ENCODE measurements at places on chromosomes 12 and 14.

- no peak for DNase-seq
Observed at GRCh38 chr12:76943008-76943407, 64.2 kb upstream of the CSRP2 start.

GRCh38 chr14:61281186-61281947 is at the start of gene TMEM30B:
Gene TMEM30B, minus strand, starts transcription at chr14:61281338. Its CDS starts 191 bp downstream, at chr14:61281147.
- no peak for DNase-seq

- no peak for DNase-seq
Observed at GRCh38 chr12:29566441-29566840, 69.0 kb upstream of the OVCH1 start.

DNA sequence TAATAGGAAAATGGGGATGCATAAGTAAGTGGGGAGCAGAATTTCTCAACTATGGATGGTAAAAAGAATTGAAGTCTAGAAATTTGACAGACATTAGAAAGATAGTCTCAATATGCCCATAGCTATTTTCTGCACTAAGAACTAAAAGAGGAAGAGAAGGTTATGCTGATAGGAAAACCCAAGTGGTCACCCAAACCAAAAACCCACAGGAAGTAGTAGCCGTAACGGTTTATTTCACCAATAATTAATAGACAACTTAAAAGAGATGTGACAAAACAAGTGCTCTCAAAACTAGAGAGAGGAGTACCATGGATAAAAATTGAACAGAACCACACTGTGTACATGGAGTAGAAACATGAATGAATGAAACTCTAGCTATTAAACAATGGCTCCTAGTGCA is 295.4 kb downstream of the FSCB start:
- DNase-seq: no peak

DNA sequence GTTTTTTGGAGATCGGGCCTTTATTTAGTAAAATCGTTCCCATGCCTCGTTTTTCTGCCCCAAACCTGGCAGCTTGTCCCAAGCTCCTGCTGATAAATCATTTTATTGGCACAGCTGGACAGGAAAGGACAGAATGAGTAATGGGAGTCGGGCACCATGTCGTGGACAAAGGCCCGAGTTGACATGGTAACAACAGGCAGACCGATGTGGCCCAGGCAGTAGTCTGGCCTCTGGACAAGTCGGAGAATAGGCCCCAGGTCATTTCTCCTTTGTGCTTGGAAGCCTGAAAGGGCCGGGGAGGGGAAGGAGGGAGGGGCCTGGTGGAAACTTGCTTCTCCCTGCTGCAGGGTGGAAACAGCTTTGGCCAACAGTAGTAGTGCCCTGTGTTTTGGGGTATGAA is 234.9 kb downstream of the SUDS3 start:
- DNase-seq: no peak

DNA sequence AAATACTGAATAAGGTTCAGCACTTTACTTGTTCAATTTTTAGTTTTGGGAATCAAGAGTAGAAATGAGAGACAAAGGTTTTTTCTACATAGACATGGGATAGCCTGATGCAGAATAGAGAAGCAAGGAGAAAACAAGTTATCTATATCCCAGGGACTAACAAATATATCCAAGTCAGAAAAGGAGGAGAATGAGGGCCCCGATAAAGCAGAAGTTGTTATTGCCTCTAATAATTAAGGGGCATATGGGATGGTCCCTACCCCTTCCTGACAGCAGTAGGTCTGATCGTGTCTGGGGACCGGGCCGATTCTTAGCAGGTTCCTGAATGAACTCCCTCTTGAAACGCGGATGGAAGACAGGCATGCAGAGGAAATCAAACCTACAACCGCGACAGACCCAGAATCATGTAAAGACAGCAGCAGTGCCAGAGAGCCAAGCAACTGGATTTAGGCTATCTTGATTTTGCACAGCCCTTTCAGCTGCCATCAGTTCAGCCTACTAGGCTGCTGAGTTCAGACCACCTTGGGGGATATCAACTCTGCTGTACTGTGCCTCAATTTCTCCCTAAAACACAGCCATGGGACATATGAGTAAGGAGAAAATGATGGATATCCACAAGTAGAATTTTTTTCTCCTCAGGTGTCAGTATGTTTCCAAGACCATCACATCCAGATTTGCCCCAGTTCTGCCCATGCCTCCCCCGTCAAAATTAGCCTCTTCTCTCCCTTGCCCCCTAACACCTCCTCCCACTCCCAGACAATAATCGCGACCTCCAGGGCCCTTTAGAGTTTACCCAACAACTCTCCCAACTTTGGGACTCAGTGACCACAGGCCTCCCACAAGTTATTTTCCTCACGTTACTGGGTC is 706 bp downstream of the PRMT5 start:
- peak; percentile 5 for DNase-seq

DNA sequence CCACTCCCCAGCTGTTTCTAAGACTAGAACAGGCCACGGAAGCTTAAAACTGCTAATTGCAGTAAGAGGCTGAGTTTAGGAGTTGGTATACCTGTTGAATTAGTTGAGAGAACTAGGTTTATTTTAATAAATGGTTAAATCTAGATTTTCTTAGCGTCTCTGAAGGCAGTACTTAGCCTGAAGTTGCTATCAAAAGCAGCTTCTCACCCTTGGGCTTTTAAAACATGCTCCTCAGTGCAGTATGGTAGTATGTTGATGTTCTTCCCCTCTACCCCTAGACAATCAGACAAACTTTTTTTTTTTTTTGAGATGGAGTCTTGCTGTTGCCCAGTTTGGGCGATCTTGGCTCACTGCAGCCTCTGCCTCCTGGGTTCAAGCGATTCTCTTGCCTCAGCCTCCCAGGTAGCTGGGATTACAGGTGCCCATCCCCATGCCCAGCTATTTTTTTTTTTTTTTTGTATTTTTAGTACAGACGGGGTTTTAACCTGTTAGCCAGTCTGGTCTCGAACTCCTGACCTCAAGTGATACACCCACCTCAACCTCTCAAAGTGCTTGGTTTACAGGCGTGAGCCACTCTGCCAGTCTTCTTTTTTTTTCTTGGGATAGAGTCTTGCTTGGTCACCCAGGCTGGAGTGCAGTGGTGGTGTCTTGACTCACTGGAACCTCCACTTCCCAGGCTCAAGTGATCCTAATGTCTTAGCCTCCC is 6.8 kb downstream of the SRSF5 start:
- no peak for DNase-seq

DNA sequence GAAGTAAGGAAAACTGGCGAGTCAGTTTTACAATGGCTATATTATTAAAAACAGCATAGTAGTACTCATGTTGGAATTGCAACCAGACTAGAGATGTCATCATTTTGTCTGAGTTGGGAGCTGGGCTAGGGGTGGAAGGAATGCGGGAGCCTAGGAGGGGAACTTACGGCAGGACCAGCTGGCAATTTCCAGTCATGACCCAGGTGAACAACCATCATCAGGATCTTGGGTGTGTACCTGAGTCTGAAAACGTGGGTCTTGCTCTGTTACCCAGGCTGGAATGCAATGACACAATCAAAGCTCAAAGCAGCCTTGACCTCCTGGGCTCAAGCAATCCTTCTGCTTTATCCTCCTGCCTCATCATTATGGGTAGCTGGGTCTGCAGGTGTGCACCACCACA is 50.9 kb downstream of the ALG10B start:
- no peak for DNase-seq

GRCh38 chr12:100651694-100652093 is 78.2 kb downstream of the GAS2L3 start:
- no peak for DNase-seq

DNA sequence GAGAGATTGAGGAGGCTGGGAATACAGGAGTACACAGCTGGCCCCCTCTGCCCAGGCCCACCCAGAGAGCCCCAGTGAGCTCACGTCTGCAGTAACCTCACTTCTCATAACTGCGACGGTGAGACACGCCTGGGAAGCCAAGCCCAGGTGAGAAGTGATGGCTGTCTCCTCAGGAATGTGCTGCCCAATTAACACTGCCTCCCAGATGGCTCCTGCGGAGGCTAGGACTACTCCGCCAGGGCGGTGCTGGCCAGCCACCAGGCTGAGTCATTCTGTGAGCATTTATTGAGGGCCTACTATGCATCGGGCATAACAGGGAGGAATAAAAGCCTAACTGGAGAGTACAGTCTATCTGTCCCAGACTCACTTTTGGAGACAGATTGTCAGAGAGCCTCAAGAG is 9.3 kb upstream of the TMEM106C start:
- DNase-seq: no peak

GRCh38 chr12:30599608-30600007 is 96.1 kb downstream of the IPO8 start:
- no peak for DNase-seq

- no peak for DNase-seq
Observed at GRCh38 chr14:90839024-90839888, 23.0 kb upstream of the TTC7B start.

- no peak for DNase-seq
Observed at GRCh38 chr14:46571970-46572369, 79.6 kb downstream of the RPL10L start.

GRCh38 chr12:42507565-42507964 is 82.0 kb downstream of the PRICKLE1 start:
- no peak for DNase-seq

DNA sequence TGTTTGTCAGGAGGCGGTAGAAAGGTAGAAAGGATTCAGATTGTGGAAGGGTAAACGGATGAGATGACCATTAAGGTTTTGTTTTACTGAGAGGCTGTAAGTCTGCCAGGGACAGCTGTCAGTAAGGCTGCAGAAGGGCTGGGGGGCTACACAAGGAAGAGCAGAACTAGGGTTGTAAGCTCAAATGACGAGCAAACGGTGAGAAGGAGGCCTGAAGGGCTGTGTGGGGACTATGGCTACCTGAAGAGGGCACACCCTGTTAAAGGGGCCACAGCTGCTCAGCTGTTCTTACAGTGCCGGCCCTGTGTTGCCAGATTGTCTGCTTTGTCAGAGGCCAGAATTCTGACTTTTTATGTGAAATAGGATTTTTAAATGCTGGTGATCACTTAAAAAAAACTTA is 19.1 kb downstream of the VASH1 start:
- DNase-seq: no peak

DNA sequence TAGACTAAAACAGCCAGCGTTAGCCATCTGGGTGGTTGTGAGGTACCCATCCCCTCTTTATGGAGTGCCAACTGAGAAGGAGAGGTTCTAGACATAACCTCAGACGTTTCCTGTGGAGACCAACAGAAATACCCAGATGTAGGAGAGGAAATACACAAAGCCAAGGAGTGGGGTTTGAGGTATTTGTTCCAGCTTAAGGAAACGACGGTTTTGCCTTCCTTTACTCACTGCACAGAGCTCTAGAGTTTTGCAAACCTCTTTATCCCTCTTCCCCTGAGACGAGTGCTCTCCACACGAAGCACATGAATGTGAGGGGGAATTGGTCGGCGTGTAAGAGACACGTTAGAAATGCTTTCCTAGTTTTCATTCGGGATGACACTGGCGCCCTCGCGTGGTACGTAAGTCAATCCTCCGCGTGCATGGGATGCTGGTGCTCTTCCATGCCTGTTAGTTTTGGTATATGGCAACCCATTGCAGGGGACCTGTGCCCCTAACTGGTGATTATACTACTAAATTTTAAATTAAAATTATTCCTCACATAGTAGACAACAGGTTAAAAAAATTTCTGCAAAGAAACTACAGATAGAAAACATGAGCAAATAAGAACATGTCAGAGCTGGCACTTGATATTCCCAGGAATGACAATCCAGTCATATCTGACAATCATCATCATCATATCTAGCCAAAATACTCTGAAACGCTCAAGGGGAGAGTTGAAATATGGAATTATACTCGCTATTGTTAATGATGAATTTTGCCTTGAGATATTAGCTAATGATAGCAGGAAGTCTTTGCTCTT is 121.7 kb downstream of the PPM1H start:
- DNase-seq: peak; percentile 32

DNA sequence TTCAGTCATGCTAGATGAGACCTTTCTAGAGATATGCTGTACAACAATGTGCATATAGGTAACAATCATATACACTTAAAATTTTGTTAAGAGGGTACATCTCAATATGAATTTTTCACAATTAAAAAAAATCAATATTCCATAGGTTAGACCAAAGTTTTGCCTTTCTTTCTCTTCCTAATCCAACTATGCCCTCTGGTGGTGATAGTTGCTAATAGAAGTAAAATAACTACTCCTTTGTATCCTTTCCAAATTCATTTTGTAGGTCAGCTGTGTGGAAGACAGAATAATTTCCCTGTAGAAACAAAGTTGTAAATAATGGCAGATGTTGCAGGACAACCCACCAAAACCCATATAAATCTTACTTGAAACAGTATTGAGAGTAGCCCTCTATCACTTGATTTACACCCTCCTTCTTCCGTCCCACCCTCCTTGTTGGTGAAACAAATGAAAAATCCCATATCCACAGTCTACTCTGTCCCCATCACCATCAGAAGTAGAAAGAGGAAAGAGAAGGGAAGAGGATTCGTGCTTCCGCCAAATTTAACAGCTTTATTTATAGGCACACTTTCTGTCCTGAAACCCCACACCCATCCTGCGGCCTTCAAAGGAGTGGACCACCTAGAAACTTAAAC is 34.2 kb upstream of the KICS2 start:
- DNase-seq: peak; percentile 10

- peak; percentile 44 for DNase-seq
Observed at GRCh38 chr14:88013750-88014349, 8.9 kb downstream of the GPR65 start.

DNA sequence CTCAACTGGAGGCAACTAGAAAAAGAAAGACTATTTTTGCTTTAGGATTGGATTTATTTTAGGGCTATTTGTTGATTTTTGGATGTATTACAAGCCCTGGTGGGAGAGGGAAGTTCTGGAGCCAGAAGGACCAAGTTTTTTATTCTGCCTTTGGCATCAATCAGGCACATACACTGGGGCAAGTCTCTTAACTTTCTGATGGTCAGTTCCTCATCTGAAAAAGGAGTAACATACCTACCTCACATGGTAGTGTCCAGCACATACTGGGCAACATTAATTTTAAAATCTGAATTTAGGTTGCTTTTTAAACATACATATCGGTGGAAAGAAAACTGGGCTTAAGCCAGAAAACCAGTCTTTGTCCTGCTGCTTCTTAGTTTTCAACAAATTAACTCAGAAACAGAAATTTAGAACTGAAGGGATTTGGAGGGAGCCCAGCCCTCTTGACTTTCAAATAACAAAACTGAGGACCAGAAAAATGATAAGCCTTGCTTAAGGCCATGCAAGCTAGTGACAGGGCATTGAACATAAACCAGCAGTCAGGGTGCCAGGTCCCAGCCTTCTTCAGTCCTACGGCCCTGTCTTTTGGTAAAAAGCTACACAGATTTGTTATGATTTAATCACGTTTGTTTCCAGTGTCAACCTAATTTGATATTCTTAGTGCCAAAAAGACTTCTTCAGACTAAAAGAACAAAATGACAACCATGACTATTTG is 90.2 kb upstream of the SLC38A2 start:
- no peak for DNase-seq

DNA sequence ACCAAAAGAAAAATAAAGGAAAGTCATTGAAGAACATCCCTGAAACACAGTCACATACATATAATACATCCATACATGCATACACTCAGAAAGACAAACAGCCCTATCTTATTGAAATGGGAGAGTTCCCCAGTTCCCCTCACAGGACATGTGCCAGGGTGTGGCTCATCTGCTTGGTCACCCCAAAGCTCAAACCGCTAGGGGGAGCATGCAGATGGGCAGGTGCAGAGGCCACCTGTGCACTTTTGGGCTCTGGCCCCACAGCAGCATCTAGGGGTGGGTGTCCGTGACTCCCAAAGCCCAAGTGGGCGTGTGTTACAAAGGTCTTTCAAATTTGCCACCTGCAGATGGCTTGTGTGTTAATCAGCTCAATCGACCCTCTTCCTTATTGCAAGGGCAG is 75.2 kb downstream of the CMAS start:
- DNase-seq: peak; percentile 33

GRCh38 chr14:53772936-53773335 is 183.7 kb downstream of the BMP4 start:
- DNase-seq: no peak

GRCh38 chr14:89422952-89423345 is 5.9 kb upstream of the FOXN3 start:
- DNase-seq: no peak
